ENCODE measurements at places on chromosomes 12 and 14.
A peak's percentile ranks its signal among the peaks of the same experiment; 100 is the strongest.

DNA sequence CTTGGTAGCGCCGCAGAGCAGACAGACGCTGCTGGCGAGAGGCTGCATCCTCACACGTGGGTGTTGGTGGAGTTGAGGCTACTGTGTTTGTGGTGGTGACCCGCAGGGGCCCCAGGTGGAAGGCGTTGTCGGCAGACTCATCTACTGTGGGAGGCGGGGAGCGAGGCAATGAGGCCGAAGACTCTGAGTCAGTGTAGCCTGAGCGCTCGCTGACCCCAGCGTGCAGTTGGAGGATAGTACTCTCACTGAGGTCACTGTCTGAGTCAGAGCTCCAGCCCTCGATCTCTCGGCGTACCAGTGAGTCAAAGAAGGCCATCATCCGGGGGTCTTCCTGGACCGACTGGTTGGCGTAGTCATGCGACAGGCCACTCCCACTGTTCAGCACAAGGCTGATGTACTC, 76.0 kb upstream of the ACTN1 start:
- peak; percentile 90 for DNase-seq

GRCh38 chr12:110174373-110174996, 50.3 kb downstream of the IFT81 start:
- no peak for DNase-seq

- DNase-seq: peak; percentile 35
Measured at GRCh38 chr14:21070083-21070609, at the start of gene ARHGEF40. ARHGEF40 (plus strand) TSS chr14:21070304; CDS start chr14:21070397, 93 bp downstream.

DNA sequence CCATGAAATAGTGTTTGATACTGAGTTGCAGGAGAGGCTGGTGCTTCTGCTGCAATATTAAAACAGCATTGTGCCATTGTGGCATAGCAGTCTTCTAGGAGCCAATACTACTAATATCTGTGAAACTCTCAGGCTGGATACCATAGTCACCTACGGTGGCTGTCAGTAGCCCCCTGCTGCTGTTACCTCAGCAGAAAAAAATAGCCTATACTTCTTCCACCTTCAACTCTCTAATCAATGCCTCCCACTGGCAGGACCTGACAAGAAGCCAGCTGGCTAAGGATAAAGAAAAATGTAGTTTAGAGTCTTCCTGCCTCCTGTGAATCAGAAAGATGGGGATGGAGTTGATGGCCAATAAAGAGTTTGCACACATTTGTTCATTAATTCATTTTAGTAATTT, 91.6 kb downstream of the PDE3A start:
- no peak for DNase-seq

- no peak for DNase-seq
Measured at GRCh38 chr14:102087762-102088011, 843 bp upstream of the HSP90AA1 start.

DNA sequence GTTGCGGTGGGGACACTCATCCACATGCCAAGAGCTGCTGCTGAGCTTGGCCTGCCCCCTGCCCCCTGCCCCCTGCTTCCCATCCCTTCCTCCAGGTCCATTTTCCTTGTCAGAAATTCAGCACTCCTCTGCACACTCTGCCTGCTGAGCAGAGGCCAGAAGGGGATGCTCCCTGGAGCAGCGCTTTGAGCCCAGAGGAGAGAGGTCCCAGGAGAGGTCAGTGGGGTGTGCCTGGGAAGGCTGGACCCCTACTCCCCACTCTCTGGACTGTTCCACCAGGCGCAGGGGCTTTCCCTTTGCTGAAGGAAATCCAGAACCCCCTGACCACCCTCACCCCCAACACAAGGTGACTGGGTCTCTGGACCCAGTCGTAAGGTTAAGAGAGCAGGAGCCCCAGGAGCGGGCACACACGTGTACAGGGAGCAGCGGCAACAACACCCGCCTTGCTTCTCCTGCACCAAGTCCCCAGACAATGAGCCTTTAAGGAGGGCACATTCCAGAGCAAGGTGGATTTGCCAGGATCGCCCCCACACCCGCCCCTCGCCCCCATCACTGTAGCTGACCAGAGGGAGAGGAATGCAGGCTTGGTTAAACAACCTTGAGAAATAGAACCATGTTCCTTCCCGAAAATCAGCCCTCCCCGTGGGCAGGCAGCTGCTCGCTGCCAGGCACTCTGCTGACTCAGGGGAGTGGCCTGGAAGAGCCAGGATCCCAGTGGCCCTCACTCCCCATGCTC, 30.7 kb downstream of the ISCA2 start:
- DNase-seq: no peak

GRCh38 chr12:132571051-132571450, 39.3 kb downstream of the LRCOL1 start:
- no peak for DNase-seq

- no peak for DNase-seq
Measured at GRCh38 chr14:50882932-50883826, 11.3 kb downstream of the ABHD12B start.

- DNase-seq: no peak
Measured at GRCh38 chr12:30202521-30203254, 418.9 kb upstream of the TMTC1 start.

DNA sequence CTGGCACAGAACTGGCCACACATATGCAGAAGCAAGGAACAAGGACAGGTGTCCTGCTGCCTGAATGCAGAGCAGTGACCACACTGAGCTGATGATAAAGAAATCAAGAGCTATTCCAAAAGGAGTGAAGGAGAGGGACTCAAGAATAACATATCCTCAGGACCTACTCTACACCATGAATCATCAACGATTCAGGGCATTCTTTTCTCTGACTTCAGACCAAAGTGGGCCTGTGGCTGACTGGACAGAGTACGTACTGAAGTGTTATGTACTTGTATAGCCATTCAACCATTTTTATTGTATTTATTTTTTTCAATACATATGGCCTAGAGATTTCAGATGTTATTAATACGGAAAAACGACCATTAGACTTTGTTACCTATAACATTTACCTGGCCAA, 177.5 kb upstream of the TMTC1 start:
- DNase-seq: no peak

DNA sequence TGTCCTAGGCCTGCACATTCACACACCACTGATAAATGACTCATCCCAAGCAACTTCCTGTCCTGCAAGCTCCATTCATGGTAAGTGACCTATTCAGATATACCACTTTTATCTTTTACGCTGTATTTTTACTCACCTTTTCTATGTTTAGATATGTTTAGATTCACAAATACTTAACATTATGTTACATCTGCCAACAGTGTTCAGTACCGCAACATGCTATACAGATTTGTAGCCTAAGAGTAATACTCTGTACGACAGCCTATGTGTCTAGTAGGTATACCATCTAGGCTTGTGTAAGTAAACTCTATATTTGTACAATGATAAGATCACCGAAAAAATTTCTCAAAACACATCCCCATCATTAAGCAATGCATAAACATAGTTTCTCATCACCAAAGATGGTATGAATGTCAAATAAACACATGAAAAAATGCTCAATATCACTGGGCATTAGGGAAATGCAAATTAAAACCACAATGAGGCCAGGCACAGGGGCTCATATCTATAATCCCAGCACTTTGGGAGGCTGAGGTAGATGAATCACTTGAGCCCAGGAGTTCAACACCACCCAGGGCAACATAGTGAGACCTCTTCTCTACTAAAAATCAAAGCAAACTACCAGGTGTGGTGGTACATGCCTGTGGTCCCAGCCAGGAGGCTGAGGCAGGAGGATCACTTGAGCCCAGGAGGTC, 20.7 kb downstream of the ATXN2 start:
- peak; percentile 85 for DNase-seq

DNA sequence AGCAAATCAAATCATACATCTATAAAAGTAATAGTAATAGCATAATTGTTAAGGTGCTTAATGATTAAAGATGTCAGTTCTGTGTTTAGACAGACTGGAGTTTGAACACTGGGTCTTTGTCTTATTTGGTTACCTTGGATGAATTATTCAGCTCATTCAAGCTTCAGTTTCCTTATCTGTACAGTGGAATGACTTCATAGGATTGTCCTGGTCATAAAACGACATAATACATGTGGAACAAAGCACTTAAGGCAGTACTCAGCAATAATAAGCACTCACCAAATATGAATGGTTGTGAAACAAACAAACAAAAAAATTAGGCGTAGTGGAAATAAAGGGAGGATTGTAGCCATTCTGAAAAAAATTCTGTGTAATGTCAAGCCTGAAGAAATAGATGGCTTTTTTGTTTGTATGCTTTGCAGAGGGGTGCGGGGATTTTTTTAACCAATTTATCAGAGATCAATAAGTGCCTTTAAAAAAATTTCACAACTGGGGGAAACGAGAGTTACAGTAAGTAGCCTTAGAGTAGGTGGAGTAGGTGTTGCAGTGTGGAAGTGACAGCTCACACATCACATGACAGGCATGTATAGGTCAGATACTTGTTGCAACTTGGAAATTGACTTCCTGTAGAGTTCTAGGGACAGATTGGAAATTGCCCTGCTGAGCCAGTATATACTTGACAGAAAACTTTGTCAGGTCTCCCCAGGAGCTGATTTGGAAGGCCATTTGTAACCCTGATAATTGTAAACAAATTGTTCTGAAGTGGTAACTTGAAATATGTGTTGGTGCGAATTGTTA, 157.7 kb downstream of the SLC15A5 start:
- no peak for DNase-seq

DNA sequence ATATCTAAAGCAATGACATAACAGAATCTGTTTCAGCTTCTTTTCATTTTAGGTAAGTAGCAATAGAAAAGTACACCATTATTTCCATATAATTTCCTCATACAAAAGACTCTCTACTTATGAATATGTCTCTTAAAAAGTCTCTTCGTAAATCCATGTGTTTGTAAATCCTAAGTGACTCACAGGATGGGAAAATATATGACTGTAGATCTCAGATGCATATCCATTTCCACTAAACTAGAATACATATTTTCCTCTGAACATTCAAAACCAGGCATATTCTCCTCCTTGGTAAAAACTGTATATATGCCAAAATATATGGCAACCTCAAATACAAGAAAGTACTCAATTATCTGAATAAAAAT, 93.6 kb downstream of the TXNDC16 start:
- no peak for DNase-seq

- DNase-seq: peak; percentile 49
Measured at GRCh38 chr14:61616524-61617185, 78.7 kb upstream of the HIF1A start.

- no peak for DNase-seq
Measured at GRCh38 chr14:56322531-56322930, 204.3 kb downstream of the PELI2 start.

- no peak for DNase-seq
Measured at GRCh38 chr14:69693801-69694729, 72.9 kb upstream of the SRSF5 start.

- DNase-seq: no peak
Measured at GRCh38 chr14:30678926-30679431, 56.9 kb downstream of the SCFD1 start.

DNA sequence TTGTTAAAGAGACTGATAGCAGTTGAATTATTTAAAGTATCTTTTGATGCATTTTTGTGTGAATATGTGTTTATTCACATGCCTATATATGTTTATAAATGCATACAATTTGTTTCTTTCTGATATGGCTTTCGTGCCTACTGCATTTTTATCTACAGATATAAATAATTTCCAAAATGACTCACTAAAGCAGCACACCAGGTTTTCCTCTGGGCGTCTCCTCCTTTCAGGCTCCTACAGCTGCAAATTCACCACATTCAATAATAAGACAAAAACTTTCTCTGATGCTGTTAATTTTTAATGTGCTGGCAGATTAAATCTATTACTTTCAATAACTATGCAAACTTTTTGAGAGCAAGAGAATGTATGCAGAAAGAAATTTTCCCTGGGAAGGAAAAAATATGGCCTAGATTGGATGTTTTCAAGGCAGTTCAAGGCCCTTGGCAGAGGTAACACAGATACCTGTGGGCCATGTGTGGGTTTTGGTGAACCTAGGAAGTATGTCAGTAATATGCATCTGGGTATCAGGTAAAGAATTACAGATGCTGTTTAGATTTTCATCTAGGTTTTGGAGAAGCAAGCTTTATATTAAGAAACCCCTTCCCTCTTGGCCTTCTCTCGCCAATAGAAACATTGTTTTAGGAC, 381.8 kb downstream of the EGLN3 start:
- no peak for DNase-seq

GRCh38 chr14:100523843-100524169, 63.4 kb downstream of the BEGAIN start:
- DNase-seq: no peak

DNA sequence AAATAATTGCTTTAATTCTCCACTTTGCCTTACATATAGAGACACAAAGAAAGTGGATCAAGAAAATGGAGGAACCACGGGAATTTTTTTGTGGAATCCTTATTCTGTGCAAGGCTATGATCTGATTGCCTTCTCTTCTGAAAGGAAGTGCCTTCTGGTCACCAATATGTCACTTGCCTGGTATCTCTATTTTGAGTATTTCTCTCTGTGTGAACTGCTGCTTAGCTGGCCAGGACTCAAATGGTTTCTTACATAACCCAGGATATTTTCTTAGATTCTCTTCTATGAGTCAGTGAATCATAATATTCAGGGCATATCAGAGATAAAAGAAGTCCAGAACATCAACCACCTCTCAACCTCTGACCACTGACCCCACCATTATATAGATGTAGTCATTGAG, 156.1 kb downstream of the DIO2 start:
- DNase-seq: no peak

GRCh38 chr12:102702447-102703114, 214.5 kb downstream of the PAH start:
- DNase-seq: peak; percentile 80

DNA sequence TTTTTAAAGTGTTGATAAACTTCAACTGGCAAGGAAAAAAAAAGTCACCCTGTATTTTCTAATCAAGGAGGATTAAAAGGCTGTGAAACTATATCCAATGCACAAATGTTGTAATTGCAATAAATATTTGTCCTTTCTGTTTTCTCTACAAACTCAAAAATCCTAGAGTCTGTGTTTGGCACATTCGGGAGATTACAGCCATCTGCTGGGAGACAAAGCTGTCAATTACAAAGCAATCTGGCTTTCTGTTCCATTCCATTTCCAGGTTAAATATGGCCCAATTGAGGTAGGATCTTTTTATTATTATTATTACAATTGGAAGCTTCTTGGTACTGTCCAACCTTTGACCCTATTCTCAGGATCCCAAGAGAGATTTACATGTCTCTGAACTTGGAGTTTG, 295.9 kb downstream of the DIO2 start:
- no peak for DNase-seq

DNA sequence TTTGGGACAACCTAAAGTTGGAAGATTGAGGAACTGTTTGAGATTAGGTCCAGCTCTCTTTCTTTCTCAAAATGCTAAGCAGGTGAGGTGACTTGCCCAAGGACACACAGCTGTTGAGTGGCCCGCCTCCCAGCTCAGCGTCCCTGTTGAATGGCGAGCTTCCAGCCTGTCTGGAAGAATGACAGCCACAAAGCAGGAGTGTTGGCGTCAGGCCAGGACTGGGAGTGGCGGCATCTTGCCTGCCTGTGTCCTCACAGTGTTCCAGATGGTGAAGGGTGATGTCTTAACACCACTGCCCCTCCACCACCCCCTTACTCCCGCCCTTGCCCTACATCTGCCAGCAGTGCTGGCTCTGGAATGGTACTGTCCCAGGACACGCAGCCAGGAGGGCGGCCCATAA, 4.4 kb upstream of the CEBPE start:
- no peak for DNase-seq

Data from ACHN (cell line).